ENCODE measurements at places on chromosomes 1 and 21. TPM values are rescaled to one million over a fixed set of nuclear protein-coding genes. Genes with fewer than 3 reads are reported as not detected.

USP24 gene
- total RNA-seq: 17.9 TPM

CGN gene
- 28.8 TPM for total RNA-seq

DNA sequence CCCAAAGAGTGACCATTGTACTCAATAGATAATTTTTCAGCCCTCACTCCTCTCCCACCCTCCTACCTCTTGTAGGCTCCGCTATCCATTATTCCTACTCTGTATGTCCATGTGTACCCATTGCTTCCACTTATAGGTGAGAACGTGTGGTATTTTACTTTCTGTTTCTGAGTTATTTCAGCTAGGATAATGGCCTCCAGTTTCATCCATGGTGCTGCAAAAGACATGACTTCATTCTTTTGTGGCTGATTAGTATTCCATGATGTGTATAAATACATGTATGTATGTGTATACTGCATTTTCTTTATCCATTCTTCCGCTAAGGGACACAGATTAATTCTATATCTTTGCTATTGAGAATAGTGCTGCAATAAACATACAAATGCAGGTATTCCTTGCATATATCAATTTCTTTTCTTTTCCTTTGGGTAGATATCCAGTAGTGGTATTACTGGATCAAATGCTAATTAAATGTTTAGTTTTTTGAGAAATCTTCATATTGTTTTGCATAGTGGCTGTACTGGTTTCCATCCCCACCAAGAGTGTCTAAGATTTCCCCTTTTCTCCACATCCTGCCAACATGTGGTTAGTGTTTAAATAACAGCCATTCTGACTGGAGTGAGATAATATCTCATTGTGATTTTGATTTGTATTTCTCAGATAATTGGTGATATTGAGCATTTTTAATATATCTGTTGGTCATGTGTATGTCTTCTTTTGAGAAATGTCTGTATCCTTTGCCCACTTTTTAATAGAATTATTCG is 4.9 kb downstream of the LY9 start:
- H3K36me3 ChIP-seq: no peaks in the 10 kb centered on the region
- H3K27me3 ChIP-seq: no peaks in the 10 kb centered on the region
- H3K4me1 ChIP-seq: no peaks in the 10 kb centered on the region
- H3K27ac ChIP-seq: no peak overlapping the region
- DNase-seq: no peak

DNA sequence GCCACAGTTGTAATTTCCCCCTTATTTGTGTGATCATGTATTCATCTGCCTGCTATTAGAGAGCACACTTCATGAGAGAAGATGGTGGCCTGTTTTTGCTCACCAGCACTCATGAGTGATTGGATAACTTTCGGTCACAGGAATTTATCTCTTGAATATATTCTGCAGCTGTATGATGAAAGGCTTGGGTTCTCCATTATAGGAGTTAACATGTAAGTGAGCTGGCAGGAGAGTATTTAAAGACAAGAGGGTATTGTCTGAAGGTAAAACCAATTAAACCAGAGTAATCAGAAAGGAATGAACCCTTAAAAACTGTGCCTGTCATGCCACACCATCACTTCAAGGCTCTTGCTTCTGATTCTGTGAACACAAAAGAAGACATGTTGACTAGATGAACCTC is 574.9 kb upstream of the CAMK1G start:
- peaks cover 7% of the 10 kb centered on the region for H3K4me1 ChIP-seq
- no peaks in the 10 kb centered on the region for H3K36me3 ChIP-seq
- no peaks in the 10 kb centered on the region for H3K27me3 ChIP-seq
- no peak overlapping the region for H3K27ac ChIP-seq

GRCh38 chr1:23118407-23118806 is 50.2 kb downstream of the LUZP1 start:
- no peak overlapping the region for H3K27ac ChIP-seq
- no peak overlapping the region for H3K4me3 ChIP-seq
- DNase-seq: no peak
- H3K4me1 ChIP-seq: peaks cover 17% of the 10 kb centered on the region
- H3K27me3 ChIP-seq: no peaks in the 10 kb centered on the region

DNA sequence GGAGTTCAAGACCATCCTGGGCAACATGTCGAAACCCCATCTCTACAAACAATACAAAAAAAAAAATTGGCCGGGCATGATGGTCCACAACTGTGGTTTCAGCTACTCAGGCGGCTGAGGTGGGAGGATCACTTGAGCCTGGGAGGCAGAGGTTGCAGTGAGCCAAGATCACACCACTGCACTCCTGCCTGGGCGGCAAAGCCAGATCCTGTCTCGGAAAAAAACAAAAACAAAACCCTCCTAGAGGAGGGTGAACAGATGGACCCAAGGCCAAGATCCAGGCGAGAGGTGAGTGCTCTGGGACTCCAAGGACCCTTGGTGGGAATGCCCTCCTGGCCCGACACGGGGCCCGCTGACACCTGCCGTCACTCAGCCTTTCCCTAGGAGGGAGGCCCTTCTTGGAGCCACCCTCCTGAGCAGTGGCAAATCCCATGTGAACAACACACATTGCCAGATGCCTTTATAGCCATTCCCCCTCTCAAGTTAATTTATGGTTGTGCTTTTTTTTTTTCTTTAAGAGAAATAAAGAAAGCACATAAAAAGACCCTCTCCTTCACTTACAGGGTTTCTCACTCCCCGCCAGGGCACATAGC is 380 bp downstream of the TFF2 start:
- no peak overlapping the region for H3K27ac ChIP-seq
- no peak for DNase-seq
- H3K36me3 ChIP-seq: no peaks in the 10 kb centered on the region
- no peaks in the 10 kb centered on the region for H3K27me3 ChIP-seq
- no peak overlapping the region for H3K4me3 ChIP-seq

Data from pancreas (tissue), 10 donors.